ENCODE measurements at places on chromosomes 16 and 17.

GRCh38 chr17:21242780-21243515 lies 10.3 kb downstream of the NATD1 start:
- DNase-seq: no peak

DNA sequence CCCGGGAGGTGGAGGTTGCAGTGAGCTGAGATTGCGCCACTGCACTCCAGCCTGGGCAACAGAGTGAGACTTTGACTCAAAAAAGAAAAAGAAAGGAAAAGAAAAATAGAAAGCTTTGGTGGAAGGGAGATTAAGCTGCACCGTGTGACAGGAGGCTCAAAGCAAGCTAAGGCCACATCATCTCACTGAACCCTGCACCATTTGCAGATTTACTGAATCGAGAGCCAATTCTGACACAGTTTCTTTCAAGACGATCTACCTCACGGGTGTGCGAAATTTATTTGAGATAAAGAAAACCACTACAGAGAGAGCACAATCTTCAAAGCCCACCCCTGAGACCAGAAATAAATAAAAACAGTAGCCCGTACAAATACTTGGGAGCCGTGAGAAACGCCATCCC lies 49.6 kb downstream of the RTN4RL1 start:
- no peak for DNase-seq

DNA sequence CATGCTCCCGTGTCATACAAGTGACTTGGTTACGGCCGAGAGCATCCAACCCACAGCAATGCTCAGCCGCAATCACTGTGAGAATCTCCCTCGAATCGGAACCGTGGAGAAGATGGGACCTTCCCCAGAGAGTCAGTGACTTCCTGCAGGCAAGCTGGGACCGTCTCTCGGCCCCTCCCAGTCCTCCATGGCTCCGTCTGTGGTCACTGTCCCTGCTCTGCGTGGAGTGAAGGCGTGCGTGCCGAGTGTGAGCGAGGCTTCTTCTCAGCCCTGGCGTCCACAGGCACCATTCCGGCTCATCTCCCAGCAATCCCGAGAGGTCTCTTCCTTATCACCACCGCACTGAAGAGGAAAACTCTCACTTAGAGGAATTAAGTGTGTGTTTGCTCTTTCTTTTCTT lies 113.1 kb downstream of the ADCY9 start:
- DNase-seq: no peak

- DNase-seq: no peak
Measured at GRCh38 chr17:65956814-65957213, 235.1 kb downstream of the CEP112 start.

DNA sequence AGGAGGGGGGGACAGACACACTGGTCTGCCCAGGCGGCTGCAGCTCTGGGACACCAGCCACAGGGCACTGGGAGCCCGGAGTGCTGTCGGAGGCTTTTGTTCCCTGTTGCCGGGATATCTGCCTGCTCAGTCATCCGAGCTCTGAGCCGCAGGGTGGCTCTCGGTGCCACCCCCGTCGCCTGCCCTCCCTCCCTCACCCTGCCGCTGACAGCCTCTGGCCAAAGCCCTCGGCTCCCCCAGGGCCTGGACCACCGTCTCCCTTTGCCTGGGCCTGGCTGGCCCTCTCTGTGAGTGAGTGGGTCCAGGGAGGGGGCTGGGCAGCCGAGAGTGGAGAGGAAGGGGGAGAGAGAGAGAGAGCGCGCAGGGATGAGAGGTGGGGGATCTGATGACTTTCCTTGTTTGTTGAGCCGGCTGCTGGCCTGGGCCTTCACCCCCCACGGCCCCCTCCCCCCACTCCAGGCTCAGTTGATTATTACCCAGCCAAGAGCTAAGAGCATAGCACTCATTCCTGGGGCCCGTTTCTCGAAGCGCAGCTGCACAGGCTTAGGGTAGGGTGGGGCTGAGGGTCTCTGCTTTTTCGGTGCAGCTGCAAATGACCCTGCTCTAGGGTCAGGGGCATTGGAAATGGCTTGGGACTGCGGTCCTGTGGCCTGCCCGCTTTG lies 2.7 kb downstream of the FOXJ1 start:
- no peak for DNase-seq

DNA sequence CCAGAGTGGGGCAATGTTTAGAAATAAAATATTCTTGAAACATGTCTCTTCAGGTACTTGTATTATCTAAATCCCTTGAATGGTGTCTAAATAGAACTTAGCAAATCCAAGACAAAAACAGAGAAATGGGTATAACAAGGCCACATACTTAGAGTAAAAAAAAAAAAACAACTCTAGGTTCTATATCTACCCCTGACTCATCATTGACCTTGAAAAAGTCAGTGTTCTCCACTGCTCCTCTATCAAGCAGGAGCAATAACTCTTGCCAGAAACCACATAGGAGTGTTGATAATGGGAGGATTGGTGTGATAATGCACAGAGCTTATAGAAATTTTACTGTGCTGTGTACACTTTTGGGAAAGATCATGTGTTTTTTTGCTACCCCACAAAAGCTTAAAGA lies 296.6 kb upstream of the PMFBP1 start:
- DNase-seq: no peak

DNA sequence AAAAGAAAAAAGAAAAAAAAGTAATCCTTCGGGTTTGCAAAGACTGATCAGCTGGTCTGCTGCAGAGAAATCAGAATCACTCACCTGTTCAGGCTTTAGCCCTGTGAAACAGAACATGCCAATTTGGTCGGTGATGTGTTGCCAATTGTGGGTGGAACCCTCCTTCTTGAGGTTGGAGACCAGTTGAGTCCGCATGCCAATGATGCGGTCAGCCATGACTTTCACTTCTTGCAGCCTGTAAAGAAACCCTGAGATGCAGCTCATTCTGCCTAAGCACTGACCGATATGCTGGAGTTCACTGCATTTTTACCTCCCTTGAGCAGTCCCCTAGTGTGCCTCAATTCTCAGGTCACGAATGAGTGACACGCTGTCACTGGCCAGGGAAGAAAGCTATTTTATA lies 24.8 kb upstream of the SLC38A7 start:
- DNase-seq: no peak
